ENCODE measurements at places on chromosomes 4 and X. TPM values are rescaled to one million over a fixed set of nuclear protein-coding genes. Genes with fewer than 3 reads are reported as not detected.

CLCN5 gene
- 10.5 TPM for total RNA-seq

CCKAR gene
- not detected for total RNA-seq

HELT gene
- total RNA-seq: not detected

TLR2 gene
- 2.1 TPM for total RNA-seq

DRP2 gene
- 0.39 TPM for total RNA-seq

DNA sequence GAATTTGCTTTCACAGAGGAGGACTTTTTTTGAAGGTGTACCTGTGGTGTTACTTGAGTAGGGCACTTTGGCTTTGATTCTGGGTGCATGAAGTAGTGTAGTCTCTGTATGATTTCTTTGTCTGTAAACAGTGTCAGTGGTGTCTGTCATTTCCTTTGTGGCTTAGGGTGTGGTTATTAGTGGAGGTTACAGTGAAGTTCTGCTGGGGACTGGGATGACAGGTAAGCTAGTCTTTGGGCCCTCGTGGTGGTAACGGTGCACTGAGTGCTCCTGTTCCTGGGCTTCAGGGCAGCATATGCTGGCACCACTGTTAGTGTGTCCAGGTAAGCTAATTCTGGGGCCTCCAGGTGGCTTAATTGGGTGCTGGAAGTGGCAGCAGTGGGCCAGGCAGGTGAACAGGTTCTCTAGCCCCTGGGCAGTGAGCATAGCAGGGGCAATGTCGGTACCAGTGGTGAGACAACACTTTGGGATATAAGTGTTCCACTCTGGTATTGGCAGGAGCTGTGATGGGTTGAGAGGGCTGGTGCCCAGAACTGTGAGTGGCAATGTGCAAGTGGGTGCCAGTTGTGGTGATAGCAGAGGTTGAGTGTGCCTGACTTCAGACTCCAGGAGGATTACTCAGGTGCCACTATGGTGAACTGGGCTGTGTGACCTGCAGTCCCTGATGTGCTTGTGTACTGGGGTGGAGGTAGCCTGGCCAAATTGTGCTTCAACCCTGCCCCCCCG, 26.0 kb upstream of the VSIG1 start:
- no peaks in the 10 kb centered on the region for H3K27me3 ChIP-seq
- H3K36me3 ChIP-seq: no peaks in the 10 kb centered on the region
- DNase-seq: no peak
- no peak overlapping the region for H3K4me3 ChIP-seq

DNA sequence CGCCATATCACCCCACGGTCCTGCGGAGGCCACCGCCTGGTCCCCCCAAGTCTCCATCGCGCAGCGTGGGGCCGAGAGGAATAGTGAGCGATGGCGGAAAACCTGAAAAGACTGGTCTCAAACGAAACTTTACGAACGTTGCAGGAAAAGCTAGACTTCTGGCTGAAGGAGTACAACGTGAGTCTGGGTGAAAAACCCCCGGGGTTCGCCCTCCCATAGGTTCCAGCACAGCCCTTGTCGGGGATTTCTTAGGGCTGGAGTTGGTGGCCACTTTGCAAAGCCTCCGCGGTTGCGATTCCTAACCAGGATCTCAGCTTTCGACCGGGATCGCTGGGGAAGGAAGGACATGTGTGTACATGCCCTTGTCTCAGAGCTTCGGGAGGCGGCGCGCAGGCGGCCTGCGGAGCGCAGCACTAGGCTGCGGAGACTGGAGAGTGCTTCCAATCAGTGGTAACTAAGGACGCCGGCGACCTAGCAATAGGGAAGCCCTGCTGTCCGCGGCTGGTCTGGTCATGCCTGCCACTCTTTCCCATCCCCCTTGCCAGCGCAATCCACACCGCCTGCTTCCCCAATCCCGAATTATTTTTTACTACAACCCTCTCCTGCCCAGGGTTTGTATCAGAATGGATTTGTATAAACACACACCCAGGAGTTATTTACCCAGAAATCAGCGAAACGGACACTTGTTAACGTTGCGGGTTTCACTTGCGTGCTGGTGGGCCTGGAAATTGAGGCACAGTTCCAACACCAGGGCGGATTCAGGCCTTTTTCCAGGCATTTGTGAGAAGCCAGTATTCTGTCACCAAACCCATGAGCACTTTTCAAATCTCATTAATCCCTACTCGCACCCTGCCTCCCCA, 741 bp downstream of the SPATA18 start:
- peaks cover 25% of the 10 kb centered on the region for H3K4me1 ChIP-seq
- peak; percentile 94 for DNase-seq
- H3K4me3 ChIP-seq: peak overlapping the region; percentile 92
- peak overlapping the region; percentile 77 for H3K27ac ChIP-seq
- H3K27me3 ChIP-seq: peaks cover 40% of the 10 kb centered on the region

GRCh38 chr4:138259824-138260223, 17.7 kb upstream of the SLC7A11 start:
- H3K36me3 ChIP-seq: no peaks in the 10 kb centered on the region
- DNase-seq: no peak
- 0 out of 2 replicates have a peak, but pooled peaks cover 3% of the 10 kb centered on the region for H3K4me1 ChIP-seq
- H3K27me3 ChIP-seq: no peaks in the 10 kb centered on the region

GRCh38 chrX:112826023-112826422, 14.6 kb downstream of the AMOT start:
- no peaks in the 10 kb centered on the region for H3K4me1 ChIP-seq
- no peaks in the 10 kb centered on the region for H3K36me3 ChIP-seq
- no peaks in the 10 kb centered on the region for H3K27me3 ChIP-seq
- no peak overlapping the region for H3K4me3 ChIP-seq
- no peak for DNase-seq

GRCh38 chrX:24235084-24235710, 78.7 kb downstream of the SUPT20HL2 start:
- H3K4me1 ChIP-seq: no peaks in the 10 kb centered on the region
- H3K36me3 ChIP-seq: no peaks in the 10 kb centered on the region
- H3K4me3 ChIP-seq: no peak overlapping the region
- H3K27me3 ChIP-seq: no peaks in the 10 kb centered on the region

DNA sequence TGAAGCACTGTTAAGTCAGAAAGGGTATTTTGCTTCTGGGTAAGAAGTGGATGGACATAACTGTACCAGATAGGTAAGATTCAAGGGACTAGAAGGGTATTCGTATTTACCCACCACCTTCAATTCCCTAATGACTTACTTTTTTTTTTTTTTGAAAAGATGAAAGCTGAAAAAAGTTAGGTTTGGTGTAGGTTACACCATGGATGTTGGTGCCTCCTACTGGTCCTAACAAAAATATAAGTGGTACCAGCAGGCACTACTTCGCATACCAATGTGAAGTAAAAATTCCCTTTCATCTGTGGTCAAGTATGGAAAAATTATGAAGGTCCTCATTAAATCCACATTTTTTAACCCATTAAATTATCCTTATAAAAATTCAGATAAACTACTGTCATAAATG, 7.2 kb downstream of the ANKRD17 start:
- no peaks in the 10 kb centered on the region for H3K27me3 ChIP-seq
- no peaks in the 10 kb centered on the region for H3K36me3 ChIP-seq
- H3K4me3 ChIP-seq: no peak overlapping the region
- peaks cover 12% of the 10 kb centered on the region for H3K4me1 ChIP-seq
- no peak overlapping the region for H3K27ac ChIP-seq

- no peak for DNase-seq
- no peak overlapping the region for H3K27ac ChIP-seq
- H3K4me3 ChIP-seq: no peak overlapping the region
- H3K4me1 ChIP-seq: no peaks in the 10 kb centered on the region
- no peaks in the 10 kb centered on the region for H3K27me3 ChIP-seq
These were observed 514.1 kb downstream of the IL15 start for GRCh38 chr4:142150483-142150882.

DNA sequence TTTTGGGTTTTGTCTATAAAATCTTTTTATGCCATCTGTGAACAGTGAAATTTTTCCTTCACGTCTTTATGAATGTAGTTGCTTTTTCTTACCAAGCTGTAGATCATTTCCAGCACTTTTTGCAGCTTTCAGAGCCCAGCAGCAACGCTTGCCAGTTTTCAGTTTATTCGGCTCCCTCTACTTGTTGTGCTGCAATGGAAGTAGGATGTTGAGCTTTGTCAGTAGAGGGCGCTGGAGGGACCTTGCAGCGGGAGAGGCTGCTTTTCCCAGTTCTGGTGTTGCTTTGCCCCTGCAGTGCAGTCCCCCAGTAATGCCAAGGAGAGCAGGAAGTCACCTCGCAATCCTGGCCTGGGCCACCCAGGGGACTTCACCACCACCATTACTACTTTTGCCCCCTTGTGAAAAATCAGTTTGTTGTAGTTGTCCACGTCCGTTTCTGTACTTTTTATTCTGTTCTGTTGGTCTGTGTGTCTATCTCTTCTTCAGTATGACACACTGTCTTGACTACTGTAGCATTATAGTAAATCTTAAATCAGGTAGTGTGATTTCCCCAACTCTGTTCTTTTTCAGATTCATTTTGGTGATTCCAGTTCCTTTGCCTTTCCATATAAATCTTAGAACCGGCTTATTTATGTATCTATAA, 21.8 kb downstream of the CMC4 start:
- peak; percentile 75 for DNase-seq
- H3K4me1 ChIP-seq: peaks cover 5% of the 10 kb centered on the region
- no peaks in the 10 kb centered on the region for H3K36me3 ChIP-seq

DNA sequence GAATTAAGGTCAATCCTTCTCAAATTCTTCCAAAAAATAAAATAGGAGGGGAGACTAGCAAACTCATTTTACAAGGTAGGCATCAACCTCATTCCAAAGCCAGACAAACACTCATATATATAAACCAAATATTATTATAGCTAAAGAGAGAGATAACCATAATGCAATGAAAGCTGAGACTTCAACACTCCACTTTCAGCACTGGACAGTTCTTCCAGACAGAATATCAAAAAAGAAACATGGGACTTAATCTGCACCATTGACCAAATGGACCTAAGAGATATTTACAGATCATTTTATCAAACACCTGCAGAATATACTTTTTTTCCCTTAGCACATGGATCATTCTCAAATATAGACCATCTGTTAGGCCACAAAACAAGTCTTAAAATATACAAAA, 15.5 kb upstream of the EDA2R start:
- no peaks in the 10 kb centered on the region for H3K36me3 ChIP-seq
- H3K4me3 ChIP-seq: no peak overlapping the region
- no peak overlapping the region for H3K27ac ChIP-seq
- H3K27me3 ChIP-seq: no peaks in the 10 kb centered on the region
- H3K4me1 ChIP-seq: no peaks in the 10 kb centered on the region

DNA sequence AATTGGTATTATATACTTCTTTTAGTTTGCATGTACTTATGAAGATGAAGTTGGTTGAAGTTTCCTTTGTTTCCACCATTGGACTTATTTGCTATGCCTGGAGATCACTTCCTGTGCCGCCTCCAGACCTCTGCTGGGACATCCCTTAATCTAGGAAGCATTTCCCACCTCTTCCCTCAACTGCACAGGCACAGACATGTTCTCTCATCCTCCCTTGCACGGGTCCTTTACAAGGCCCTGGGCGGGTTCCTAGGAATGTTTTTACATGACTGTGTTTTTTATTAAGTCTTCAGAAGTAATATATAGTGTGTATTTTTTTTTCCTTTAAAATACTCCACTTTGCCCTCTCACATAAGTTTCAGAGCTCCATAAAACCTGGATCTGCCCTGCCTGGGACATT, 51.0 kb downstream of the TMEM131L start:
- DNase-seq: no peak
- no peaks in the 10 kb centered on the region for H3K27me3 ChIP-seq
- no peak overlapping the region for H3K4me3 ChIP-seq

DNA sequence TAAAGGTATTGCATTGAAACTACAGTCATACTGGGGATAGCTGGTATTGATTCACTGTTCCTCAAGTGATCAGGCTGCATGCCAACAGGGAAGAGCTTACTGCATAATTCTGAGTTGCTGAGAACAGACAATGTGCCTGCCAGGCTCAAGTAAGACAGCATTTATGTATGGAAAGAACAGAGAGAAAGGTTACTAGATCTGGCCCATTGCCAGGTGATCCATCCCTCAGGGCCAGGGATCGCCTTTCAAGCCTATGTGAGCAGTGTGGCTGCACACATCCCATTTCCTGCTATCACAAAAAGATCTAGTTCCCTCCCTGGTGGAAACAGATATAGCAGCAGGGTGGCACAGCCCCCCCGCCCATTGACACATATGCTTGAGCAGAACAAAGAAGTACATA, 254.0 kb downstream of the TMA16 start:
- no peak for DNase-seq
- no peaks in the 10 kb centered on the region for H3K4me1 ChIP-seq
- no peak overlapping the region for H3K4me3 ChIP-seq
- H3K36me3 ChIP-seq: no peaks in the 10 kb centered on the region
- no peak overlapping the region for H3K27ac ChIP-seq
- H3K27me3 ChIP-seq: no peaks in the 10 kb centered on the region

GRCh38 chr4:67158666-67159065, 386.6 kb downstream of the CENPC start:
- no peaks in the 10 kb centered on the region for H3K27me3 ChIP-seq
- no peaks in the 10 kb centered on the region for H3K36me3 ChIP-seq
- DNase-seq: no peak
- peaks cover 18% of the 10 kb centered on the region for H3K4me1 ChIP-seq
- no peak overlapping the region for H3K27ac ChIP-seq

DNA sequence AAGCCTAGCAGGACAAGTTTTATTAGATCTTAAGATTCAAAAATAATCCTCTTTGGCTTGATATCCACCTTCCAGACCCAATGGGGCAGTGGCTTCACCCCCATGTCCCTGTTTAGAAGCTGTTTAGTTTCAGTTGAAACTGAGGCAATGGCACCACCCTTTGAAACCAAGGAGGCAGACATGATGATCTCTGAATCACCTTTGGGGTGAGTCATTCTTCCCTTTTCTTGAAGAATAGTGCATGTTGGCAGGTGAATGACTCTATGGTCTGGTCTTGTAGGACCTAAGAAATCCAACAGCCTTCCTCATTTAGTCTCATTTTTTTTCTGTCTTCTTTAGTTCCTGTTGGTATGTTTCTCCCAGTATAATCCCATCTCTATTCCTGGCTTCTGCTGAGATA, 29.5 kb upstream of the BMP15 start:
- H3K27me3 ChIP-seq: no peaks in the 10 kb centered on the region
- peaks cover 8% of the 10 kb centered on the region for H3K4me1 ChIP-seq
- no peak for DNase-seq
- H3K36me3 ChIP-seq: no peaks in the 10 kb centered on the region

GRCh38 chr4:70680934-70681333, 7.4 kb upstream of the UTP3 start:
- H3K27ac ChIP-seq: no peak overlapping the region
- H3K4me1 ChIP-seq: no peaks in the 10 kb centered on the region
- H3K27me3 ChIP-seq: no peaks in the 10 kb centered on the region
- H3K4me3 ChIP-seq: no peak overlapping the region
- H3K36me3 ChIP-seq: no peaks in the 10 kb centered on the region
- DNase-seq: no peak

GRCh38 chr4:38870098-38870808, 2.6 kb downstream of the FAM114A1 start:
- DNase-seq: no peak
- peaks cover 16% of the 10 kb centered on the region for H3K4me1 ChIP-seq
- H3K4me3 ChIP-seq: no peak overlapping the region
- H3K27ac ChIP-seq: no peak overlapping the region
- no peaks in the 10 kb centered on the region for H3K36me3 ChIP-seq

- H3K36me3 ChIP-seq: no peaks in the 10 kb centered on the region
- no peak overlapping the region for H3K27ac ChIP-seq
- no peak overlapping the region for H3K4me3 ChIP-seq
- no peaks in the 10 kb centered on the region for H3K4me1 ChIP-seq
These were observed 337.7 kb downstream of the PCDH19 start for GRCh38 chrX:100072336-100072735.

Measured in GM23338 (cell line).